ENCODE measurements at places on chromosomes 6 and 20.
A peak's percentile ranks its signal among the peaks of the same experiment; 100 is the strongest.

GRCh38 chr6:38637756-38638155 is 2.0 kb downstream of the BTBD9 start:
- DNase-seq = no peak

GRCh38 chr20:53332022-53332837 is 261.4 kb downstream of the ZNF217 start:
- no peak for DNase-seq

DNA sequence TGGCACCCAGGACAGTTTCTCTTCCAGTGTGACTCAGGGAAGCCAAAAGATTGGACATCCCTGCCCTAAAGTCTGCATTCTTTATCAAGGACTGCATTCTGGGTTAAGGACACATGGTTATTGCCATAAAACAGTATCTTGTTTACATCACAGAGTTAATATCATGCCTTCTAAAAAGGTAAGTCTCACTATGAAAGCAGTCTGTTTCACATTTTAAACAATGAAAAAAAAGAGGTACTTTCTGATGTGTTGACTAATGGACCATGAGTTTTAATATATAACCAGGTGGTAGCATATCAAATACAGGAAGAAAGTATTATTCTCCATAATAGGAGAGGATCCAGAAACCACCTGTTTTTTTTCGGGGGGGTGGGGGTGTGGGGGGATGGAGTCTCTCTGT is 93.7 kb downstream of the TIAM2 start:
- no peak for DNase-seq

DNA sequence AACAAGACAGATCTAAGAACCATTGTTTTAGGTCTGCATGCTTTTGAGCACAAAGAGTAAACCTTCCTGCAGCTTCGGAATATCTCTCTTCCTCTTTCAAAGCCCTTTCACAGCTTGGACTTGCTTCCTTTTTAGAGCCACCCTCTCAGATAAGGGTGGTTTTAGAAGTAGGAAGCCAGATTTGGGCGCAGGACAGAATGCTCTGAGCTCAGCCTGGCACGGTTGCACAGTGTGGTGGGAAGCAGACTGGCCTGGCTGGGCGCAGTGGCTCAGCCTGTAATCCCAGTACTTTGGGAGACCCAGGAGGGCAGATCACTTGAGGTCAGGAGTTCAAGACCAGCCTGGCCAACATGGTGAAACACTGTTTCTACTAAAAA is 35.6 kb upstream of the PNRC1 start:
- no peak for DNase-seq

DNA sequence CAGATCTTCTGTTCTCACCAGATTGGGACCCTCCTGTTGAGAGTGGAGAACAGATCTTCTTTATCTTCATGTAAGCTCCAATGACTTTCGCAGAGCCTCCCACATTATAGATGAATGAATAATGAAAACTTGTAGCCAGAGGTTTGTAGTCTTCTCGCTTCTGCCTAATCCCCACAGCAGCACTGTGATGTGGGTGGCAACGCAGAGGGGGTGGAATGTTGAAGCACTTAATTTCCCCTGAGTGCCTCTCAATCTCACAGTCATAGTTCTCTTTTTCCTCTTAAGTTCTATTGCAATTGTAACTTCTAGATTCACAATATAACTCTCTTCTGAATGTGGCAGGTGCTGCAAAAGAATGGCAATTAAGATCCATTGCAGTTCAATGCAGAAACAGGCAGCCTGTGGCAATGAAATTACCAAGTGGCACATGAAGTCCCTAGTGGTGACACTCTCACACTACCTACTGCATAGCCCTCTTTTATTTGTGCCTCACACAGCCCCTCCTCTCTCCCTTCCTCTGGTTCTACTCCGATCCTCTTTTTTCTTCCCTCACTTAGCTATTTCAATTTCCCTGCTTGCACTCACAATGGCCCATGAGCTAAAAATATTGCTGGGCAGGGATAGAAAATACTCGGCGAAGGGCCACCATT is 281.9 kb downstream of the UBE3D start:
- no peak for DNase-seq

GRCh38 chr6:170388113-170388512 is 81.6 kb downstream of the FAM120B start:
- no peak for DNase-seq

DNA sequence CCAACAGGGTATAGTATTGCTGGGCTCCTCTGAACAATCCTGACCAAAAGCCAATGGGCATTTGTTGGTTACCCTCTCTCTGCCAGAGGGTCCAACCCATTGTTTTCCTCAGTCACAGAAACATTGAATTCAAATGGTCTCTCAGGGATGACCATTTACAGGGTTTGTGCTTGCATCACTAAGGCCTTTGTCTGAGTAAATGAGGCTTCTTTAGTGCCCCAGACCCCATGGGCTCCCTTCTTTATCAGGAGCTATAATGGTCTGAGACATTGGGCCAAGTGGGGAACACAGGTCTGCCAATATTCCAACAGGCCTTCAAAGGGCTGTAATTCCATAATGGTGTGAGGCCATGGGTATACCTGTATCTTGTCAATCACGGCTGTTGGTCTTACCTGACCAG is 27.1 kb downstream of the GSTA2 start:
- DNase-seq = no peak

- no peak for DNase-seq
Observed at GRCh38 chr6:39608652-39609345, 116.4 kb downstream of the KIF6 start.

GRCh38 chr6:3808759-3809514 is 40.2 kb upstream of the FAM50B start:
- peak; percentile 85 for DNase-seq

DNA sequence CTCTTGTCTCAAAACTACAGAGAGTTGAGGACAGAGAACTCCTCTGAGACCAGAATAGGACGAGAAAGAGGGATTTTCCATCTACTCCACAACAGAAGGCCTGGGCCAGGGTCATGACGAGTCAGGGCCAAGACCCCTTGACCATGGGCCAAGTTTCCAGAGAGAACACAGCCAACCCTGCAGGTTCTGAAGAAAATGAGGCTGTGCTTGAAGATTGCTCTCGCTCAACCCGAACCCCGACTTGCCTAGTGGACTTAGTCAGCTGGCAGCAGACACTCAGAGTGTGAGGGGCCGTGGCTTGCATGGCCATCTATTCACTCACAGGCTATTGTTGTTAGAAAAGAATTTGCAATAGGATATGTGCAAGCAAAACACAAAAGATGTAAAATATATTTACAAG is 54.5 kb downstream of the TMEM242 start:
- no peak for DNase-seq

GRCh38 chr20:60036746-60037499 is 78.7 kb downstream of the CDH26 start:
- no peak for DNase-seq

GRCh38 chr20:10541668-10542411 is 106.7 kb downstream of the SLX4IP start:
- no peak for DNase-seq

DNA sequence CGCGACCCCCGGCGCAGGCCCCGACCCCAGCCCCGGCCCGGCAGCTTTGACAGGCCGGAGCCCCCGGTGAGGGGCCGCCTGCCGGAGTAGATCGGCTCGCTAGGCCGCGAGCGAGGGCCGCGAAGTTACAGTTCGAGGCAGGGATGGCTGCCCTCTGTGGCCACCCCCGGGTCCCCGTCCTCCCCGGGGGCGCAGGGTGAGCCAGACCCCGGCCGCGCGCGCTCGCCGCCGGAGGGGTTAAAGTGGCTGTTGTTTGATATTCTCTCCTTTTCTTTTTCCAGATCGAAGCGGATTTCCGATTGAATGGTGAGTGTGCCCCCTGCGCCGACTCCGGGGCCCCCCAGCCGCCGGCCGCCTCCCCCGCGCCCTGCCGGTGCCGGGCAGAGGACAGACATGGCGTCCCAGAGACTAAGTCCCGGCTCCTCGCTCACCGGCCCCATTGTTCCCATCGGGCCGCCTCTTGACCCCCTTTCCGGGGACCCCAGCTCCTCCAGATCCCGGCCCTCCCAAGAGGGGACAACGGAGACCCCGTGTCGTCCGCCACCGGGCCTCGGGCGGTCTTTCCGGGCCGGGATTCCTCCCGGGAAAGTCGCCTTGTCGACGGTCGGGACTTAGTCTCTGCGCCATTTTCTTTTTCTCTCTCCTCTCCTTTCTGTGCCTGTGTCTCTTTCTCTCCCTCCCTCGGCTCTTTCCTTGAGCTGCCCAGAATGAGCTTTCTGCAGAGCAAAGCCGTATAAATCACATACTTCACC is 704 bp downstream of the TOP1 start:
- DNase-seq = no peak

DNA sequence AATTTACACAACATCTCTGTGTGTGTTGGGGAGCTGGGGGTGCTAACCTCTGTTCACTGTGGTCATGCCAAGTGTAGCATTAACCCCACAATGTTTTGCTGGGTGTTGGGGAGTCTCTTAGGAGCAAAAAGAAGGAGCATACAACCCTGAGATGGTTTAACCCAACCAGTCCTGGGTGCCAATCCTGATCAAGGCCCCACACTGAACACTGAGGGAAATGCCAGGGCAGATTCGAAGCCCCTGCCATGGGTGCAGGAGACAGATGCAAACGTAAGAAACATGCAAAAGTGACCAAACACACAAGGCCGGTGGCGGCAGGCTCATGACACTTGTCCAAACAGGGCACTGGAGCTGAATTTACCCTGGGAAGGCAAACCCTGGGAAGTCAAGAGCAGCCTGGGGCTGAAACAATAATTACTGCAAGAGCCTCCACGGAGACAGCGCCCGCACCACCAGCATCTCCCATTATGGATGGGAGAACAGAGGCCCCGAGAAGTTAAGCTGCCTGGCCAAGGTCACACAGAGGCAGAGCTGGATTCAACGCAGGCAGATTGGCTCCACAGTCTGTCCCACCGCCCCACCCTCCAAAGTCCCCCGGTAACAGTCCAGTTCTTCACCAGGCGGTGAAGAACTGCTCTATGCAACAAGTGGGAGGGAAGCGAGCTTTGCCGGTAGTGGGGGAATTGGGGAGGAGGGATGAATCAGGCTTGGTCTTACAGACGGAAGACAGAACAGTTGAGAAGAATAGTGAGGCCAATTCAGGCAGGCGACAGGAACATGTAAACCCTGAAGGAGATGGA is 8.5 kb downstream of the ACSS1 start:
- DNase-seq = no peak

DNA sequence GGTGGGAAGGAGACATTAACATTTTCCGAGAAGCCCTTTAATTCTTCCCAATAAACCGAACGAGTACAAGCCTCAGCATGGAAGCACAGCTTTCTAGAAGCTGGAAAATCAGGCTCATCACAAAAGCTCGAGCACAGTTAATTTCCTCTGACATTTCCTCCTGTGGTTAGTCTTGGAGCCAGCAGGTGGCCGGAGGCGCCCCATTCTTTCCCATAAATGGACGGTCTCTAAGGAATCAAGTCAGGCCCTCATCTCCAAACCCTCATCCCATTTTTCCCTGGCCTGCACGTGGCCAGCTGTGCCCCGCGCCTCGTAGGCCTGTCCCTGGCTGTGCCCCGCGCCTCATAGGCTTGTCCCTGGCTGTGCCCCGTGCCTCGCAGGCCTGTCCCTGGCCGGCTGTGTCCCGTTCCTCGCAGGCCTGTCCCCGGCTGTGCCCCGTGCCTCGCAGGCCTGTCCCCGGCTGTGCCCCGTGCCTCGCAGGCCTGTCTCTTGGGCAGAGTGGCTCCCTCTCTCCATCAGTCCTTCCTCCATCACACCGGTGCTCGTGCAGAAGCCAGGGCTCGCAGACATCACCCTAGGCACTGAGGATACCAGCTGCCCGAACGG is 19.7 kb upstream of the NTSR1 start:
- DNase-seq = no peak

- peak; percentile 11 for DNase-seq
Observed at GRCh38 chr6:131923356-131923755, 27.8 kb downstream of the CCN2 start.

GRCh38 chr6:114941078-114941477 is 598.3 kb upstream of the HS3ST5 start:
- no peak for DNase-seq

- DNase-seq = no peak
Observed at GRCh38 chr6:169271877-169272216, 18.2 kb upstream of the THBS2 start.

- DNase-seq = no peak
Observed at GRCh38 chr20:56552911-56553629, 20.0 kb downstream of the FAM209B start.

GRCh38 chr20:49901588-49901987 is 13.7 kb downstream of the SPATA2 start:
- DNase-seq = no peak

GRCh38 chr6:102398788-102399390 is 1005.4 kb downstream of the GRIK2 start:
- DNase-seq = no peak

DNA sequence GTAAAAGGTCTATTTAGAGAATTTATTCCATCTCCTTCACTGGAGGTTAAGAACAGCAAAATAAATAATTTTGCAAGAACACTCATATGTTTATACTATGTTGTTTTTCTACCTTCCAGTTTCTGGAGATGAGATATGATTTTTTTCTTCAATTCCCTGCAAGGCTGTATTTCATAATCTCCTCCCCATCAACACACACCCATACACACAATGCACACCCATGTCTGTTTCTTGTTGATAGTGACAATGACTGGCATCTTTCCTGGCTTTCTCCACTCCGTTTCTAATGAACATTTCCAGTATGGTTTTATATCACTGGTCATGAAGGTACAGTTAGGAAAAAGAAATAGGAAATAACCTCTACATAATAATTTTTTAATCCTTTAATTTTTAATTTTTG is 202.1 kb downstream of the ARHGAP18 start:
- no peak for DNase-seq

DNA sequence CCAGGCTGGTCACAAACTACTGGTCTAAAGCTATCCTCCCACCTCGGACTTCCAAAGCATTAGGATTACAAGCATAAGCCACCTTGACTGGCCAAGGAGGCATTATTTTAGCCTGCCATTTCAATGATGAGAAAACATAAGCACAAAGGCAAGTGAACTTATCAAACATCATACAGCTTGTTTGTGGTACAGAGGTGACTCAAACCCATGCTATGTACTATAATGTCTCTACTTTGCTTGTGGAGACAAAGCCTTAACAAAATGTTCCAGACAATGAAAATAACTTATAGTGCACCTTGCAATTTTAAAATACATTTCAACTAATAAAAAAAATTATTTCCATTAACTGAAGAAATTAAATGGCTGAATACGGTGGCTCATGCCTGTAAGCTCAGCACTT is 26.2 kb downstream of the HDAC2 start:
- no peak for DNase-seq

DNA sequence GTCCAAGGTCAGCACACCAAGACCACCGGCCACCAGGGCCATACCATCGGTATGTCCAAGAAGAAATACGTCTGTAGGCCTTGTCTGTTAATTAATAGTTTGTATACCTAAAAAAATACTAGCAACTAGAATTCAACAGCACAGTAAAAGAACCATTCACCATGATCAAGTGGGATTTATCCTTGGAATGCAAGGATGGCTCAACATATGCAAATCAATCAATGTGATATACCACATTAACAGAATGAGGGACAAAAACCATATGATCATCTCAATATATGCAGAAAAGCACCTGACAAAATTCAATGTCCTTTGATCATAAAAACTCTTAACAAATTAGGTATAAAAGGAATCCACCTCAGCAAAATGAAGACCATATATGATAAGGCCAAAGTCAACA is 24.4 kb downstream of the RPP40 start:
- DNase-seq = no peak

- no peak for DNase-seq
Observed at GRCh38 chr6:7998103-7998725, 66.0 kb downstream of the BLOC1S5 start.

- DNase-seq = no peak
Observed at GRCh38 chr6:19976411-19977129, 139.4 kb downstream of the ID4 start.

- no peak for DNase-seq
Observed at GRCh38 chr6:139099984-139100383, 34.9 kb upstream of the HECA start.

- peak; percentile 39 for DNase-seq
Observed at GRCh38 chr6:81938014-81938856, 185.8 kb upstream of the TENT5A start.
